ENCODE measurements at places on chromosomes 1 and 21.

DNA sequence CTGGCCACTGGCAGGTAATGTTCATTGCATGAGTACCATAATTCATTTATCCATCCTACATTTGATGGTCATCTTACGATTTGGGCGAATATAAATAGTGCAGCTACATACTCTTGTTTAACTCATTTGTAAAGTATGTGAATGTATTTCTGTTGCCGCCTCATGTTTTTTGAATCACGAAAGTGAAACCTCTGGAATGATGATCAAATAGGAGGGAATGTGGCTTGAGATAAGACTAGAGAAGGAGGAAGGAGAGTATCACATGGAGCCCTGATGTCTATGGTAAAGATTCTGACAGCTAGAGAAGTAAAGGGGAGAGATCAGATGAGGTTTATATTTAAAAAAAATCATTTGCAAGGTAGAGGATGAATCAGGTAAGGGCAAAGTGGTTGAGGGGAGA lies 8.0 kb downstream of the MRPS14 start:
- no peak for DNase-seq

GRCh38 chr1:106879538-106879937 lies 176.9 kb upstream of the PRMT6 start:
- DNase-seq: no peak

- DNase-seq: no peak
Observed at GRCh38 chr21:45178971-45179370, 104.6 kb downstream of the ADARB1 start.

DNA sequence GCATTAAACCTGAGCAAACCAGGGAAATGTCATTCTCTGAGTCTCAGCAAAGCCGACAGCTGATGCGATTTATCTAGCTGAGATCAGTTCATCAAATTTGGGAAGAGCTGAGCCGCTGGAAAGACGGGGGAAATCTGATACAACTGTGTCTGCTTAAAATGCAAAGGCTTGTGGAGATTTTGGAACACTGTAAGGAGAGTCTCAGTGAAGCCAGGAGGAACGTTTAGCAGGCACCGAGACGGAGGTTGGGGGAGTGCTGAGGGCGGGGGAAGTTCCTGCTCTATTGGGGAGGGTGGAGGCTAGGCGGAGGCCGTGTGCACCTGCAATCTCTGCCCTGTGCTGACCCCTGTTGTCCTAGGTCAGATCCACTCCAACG lies 143.2 kb upstream of the CSF3R start:
- DNase-seq: no peak

DNA sequence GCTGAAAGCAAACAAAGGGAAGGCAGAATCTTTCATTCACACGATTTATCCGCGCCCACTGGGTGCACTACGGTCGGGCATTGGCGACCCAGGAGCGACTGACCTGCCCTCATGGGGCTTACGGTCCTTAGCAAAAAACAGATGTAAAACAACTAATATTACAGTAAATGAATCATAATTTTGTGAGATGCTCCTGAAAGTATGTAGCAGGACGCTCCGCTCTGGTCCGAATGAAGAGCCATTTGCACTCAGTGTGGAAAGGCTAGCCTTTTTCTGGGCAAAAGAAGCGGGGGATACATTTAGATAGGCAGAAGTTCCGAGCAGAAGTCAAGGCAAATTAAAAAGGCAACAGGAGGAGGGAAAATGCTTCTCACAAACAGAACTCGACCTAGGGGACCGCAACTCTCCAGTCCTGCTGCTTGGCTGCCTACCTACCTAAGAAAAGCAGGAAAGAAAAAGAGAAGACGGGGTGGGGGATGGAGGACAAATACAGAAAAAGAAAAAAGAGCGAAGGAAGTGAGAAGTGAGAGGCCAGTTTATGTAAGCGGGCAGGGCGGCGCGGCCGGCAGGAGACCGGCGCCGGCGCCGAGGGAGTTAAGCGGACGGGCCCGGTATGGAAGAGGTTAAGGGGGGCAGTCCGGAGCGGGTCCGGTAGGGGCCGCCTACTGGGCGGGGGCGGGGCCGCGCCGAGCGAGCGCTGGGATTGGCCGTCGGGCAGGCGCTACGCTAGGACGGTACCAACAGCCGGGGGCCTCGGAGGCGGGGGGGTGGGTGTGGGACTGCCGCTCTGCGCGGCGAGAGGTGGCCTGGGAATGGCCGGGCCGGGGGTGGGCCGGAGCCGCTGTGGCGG lies at the start of gene FAM20B:
Gene FAM20B, plus strand, starts transcription at position 770 of the 850 bp plus-strand sequence. CDS start 17,954 bp downstream, outside the sequence.
- peak; percentile 89 for DNase-seq

DNA sequence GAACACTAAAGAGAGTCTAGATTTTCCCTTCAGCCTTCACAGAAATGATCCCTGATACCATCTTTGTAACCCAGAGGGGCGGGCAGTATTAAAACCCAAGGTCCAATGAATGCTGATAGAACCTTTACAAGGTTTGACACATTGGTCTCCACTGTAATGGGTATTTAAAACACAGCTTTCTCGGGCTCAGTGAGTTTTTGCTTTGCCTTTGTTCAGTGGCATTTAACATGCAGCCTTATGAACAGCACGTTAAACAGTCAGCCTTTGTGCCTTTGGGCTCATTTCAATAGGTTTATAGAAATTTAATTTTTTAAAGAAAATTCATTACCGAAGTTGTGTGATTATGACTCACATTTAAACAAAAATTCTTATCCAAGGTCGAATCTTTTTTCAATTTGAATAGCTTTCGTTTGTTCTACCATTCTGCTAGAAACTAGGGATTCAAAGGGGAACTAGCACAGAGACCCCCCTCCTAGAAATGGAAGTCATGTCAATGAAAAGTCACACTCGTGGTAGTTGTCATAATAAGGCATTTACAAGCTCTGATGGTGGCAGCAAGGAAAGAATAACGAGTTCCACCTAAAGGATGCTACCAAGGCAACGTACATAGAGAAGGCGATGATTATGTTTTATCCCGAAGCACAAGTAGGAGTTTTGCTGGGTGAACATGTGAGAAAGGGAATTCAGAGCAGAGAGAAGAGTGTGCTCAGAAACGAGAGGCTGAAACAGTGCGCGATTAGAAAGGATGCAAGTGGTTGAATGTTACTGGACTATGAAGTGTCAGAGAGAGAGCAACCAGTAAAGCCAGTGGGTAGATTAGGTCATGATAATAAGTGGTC lies 66.2 kb downstream of the SGIP1 start:
- DNase-seq: no peak

- DNase-seq: no peak
Observed at GRCh38 chr1:43705334-43705733, 2.0 kb upstream of the ST3GAL3 start.

DNA sequence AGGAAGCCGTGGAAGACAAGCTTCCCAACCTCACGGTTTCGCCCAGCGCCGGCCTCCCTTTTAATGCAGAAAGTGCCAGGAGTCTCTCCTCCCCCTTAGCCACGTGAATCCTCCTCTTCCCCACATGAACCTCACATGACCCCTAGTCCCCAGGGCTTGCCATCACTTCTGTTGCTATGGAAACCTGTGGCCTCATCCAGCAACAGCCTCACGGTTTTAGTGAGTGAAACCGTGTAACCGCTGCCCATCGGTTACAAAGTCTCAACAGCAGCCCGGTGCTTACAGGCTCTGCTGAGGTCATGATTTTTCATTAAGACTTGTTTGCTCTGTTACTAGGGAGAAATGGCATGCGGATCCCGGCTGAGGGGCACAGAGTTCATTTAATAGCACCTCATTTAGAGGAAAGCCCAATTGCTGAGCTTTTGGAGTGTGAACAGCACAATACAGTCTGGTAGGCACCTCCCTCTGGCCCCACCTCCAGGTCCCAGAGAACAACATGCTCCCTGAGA lies 143.2 kb upstream of the BACE2 start:
- DNase-seq: no peak

GRCh38 chr1:173097001-173097400 lies 46.3 kb upstream of the TNFSF18 start:
- no peak for DNase-seq

DNA sequence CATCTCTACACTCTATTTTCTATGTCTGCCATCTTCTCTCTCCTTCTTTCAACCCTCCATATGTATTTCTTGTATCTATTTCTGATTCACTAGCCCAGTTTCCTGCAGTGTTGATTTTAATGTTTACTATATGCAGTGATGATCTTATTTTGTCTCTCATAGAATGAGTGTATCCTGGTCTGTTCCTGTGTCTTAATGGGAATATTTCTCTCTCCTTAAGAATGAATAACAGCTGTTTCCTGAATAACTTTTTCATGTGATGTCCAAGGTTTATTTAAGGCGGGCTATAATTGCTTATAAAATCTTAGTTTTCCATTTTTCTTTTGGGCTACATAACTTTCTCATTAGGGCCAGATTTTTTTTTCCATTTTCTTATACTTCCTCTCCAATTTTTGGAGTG lies 144.5 kb downstream of the C1orf21 start:
- DNase-seq: no peak

All from Kasumi-1 (cell line).